ENCODE measurements at places on chromosomes 3 and 15.

GRCh38 chr3:46143951-46144473 is 64.1 kb downstream of the CCR1 start:
- no peak for DNase-seq

GRCh38 chr15:56734013-56734635 is 815 bp upstream of the ZNF280D start:
- DNase-seq: peak; percentile 51

GRCh38 chr15:91759560-91759959 is 93.9 kb upstream of the SLCO3A1 start:
- no peak for DNase-seq

DNA sequence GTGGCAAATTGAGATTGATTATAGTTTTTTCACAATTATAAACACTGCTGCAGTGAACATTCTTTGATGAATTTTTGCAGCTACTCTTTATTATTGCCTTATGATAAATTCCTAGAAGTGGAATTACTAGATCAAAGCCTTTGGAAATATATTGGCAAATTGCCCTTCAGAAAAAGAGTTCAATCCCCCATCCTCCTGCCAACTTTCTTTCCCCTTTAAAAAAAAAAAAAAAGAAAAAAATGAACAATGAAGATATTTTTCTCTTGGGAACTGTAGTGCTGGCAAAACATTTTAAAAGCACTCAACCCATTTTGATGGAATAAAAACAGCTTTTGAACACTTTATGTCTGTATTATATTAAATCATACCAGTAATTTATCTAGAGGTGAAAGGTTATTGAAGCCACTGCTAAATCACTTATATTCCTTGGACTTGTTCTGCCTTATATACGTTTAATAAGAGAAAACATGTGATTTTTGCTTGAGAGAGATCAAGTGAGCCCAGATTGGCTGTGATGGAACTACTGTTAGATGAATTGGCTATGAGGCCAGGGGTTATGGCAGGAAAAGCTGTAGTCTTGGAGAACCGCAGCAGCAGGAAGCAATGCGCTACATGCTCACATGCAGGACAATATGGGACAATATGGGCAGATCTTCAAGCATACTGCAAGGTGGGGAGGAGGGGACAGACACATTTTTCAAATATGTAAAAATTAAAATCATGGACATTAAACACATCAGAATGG is 212.8 kb upstream of the C2CD4B start:
- no peak for DNase-seq

- no peak for DNase-seq
These were observed 17.7 kb downstream of the AMOTL2 start for GRCh38 chr3:134356411-134357040.

GRCh38 chr15:45314960-45315359 is 62.9 kb downstream of the SLC28A2 start:
- DNase-seq: peak; percentile 8

- peak; percentile 74 for DNase-seq
These were observed 233.6 kb upstream of the CTDSPL start for GRCh38 chr3:37627951-37628620.

- no peak for DNase-seq
These were observed 85.9 kb downstream of the AQP9 start for GRCh38 chr15:58224068-58224467.

DNA sequence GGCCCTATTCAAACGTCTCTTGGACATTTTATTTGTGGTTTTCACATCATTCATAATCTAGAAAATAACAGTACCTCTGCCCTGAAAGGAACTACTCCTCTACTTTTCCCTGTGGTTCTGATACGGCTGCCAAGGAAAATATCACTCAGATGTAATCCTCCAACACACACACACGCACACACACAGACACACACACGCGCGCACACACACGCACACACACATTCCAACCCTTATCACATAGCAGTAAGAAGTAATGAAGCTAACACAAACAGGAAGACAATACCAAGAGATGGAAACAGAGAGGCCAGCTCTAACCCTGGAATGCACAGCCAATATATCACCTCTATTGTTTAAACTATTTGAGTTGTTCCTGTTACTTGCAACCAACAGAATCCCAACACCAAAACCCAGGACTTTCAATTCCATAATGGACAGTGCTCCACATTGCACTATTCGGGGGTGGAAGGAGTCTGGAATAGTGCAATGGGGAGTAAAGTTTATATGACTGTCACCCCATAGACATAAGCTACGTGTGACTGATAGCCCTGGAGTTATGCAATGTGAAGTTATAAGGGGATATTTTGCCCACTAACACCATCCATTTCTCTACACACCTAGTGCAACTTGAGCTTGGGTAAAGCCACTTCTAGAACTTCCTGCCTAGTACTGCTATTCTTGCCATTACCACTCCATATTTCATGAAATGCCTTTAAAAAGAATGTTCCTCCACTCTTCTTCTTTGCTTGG is 71.3 kb upstream of the FNDC3B start:
- DNase-seq: peak; percentile 49

- DNase-seq: no peak
These were observed 373.9 kb upstream of the CFAP20DC start for GRCh38 chr3:59423707-59424106.

DNA sequence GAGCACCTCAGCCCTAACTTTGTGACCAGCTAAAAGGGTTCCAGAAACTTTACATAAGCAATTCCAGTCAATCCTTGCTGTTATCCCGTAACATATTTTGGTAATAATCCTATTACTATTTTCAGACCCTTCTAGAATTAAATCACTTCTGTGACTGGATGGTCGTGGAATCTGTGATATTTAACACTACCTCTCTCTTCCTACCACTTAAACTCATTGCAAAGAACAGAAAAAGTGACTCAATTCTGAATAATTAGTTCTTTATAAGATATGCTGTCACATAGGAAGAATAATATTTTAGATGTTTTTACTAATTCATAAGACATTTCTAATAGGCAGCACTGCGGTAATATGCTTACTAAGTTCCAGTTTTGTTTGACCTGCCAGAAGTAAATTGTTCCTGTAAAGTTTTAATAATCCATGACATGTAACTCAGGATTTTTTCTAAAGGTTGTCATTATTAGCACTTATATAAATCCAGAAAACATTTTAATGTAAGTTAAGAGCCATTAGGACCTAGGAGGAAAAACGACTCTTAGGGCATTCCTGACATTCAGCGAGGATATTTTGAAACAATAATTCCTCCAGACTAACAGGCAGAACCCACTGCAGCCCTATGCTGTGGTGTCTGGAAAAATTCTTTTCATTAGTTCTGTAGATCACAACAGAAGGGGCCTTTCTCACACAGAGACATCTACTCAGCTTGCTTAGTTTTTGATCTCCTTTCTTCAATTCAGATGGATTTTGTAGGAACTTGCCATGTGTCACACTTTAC is 113.3 kb upstream of the MBNL1 start:
- no peak for DNase-seq

DNA sequence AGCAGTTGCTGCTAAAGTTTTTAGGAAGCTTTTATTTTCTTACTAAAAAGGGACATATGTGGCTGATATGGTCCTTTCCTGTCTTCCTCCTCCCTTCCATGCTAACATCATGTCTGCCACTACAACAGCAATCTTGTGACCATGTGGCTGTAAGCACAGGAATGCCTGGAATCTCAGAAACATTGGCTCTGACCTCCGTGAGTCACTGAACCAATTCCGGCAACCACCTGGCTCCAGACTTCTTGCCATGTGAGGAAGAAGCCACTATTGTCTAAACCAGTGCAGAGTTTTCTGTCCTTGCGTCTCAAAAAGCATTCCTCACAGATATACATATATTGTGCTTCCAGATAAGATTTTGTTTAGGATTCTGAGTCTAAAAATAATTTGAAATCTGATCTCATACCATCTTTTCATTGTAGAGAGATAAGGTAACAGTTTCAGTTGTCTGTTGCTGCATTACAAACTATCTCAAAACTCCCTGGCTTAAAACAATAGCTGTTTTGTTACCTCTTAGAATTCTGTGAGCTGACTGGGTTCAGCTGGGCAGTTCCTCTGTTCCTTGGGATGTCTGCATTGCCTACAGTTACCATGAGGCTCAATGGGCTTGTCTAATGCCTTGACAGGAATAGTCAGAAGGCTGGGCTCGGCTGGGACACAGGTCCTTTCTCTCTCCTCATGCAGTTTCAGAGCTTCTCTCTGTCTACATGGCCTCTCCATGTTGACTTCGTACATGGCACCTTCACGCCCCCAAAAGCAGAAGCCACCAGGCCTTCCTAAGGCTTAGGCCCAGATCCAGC is 77.3 kb upstream of the MAGI1 start:
- peak; percentile 71 for DNase-seq

DNA sequence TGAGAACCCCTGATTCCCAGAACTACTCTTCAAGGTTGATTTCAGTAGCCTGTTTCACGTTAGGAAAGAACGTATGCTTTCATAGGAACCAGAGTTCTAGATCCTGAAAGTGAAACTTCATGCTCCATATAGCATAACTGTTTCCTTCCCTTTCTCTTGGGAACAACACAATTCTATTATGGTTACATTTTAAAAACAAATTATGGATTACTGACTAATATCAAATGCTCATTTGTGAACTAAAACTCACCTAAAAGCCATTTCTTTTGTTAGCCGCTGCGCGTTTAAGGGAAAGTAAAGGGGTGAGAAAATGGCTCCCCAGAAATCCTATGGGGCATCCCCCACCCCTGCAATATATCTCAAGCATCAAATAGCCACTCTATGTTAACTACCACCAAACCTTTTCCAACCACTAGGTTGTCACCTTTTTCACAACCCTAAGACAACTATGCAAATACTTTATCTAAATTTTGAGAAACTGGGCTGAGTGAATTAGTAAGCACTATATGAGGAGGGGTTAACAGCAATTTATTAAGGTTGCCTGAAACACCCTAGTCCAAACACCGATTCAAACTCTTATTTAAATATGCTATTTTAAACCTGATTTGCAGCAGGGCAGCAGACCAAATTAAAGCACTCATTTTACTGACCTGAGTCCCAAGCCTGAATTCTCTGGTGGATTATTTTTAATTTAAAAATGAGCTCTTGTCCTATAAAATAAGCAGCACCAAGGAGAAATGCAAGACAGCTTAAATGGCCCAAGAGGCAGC is 2.4 kb downstream of the SIAH2 start:
- no peak for DNase-seq
